ENCODE measurements at places on chromosomes 13 and 19.

DNA sequence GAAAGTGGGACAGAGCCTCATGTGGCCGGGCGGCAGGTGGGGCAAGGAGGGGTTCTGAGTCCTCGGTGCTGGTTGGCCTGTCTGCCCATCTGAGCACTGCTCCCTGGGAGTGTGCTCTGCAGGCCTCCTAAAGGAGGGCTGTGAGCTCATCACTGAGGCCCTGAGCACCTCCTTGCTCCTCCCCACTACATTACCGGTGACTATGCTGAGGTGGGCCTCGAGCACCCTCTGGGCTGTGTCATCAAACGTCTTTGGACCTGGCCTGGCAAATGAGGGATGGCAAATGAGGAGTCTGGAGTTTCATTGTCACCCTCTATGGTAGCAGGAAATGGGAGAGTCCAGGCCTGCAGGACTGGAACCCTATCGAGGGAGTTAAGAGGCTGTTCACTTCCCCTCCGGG lies 38.8 kb upstream of the ZNF429 start:
- no peak for DNase-seq

GRCh38 chr19:47096100-47096704 lies 17.4 kb downstream of the ZC3H4 start:
- DNase-seq: no peak

GRCh38 chr13:21675095-21675991 lies 4.5 kb downstream of the FGF9 start:
- DNase-seq: no peak

DNA sequence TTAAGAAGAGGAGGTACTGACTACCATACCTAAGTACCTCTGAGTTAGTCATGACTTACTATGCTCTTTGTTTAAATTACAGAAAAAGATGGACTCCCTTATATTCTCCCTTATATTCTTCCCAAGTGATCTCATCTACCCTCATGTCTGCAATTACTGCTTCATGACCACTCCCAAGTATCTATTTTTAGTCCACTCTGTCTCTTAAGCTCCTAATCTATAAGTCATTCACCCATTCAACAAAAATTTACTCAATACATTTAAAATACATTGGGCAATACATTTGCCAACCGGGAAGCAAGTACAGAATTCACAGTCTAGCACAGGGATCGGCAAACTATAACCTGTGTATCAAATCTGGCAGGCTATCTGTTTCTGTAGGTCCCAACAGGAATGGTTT lies 42.6 kb downstream of the KPNA3 start:
- no peak for DNase-seq

- DNase-seq: no peak
Observed at GRCh38 chr13:97346561-97347254, 87.3 kb upstream of the RAP2A start.

GRCh38 chr13:107650081-107650701 lies 565.1 kb downstream of the LIG4 start:
- no peak for DNase-seq

DNA sequence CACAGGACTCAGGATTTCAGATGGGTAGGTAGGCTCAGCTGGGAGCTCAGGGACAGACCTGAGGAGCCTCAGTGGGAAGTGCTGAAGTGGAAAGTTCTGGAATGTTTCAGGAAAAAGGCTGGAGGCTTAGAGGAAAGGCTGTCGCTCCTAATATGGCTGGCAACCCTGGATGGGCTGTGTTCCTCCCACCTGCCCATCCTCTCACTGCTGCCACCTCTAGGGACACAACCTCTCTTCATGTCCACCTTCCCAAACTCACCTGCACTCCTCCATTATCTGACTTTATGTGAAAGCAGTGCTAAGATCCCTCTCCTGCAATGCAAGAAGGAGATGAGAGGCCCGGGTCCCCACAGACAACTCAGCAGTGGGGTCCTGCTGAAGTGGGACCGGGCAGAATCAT lies 5.8 kb upstream of the CEACAM21 start:
- DNase-seq: no peak
